AG09309 (cell line): ENCODE measurements at places on chromosomes 2 and 18.

GRCh38 chr2:235011929-235012631, 60.3 kb downstream of the SH3BP4 start:
- DNase-seq, result no peak

DNA sequence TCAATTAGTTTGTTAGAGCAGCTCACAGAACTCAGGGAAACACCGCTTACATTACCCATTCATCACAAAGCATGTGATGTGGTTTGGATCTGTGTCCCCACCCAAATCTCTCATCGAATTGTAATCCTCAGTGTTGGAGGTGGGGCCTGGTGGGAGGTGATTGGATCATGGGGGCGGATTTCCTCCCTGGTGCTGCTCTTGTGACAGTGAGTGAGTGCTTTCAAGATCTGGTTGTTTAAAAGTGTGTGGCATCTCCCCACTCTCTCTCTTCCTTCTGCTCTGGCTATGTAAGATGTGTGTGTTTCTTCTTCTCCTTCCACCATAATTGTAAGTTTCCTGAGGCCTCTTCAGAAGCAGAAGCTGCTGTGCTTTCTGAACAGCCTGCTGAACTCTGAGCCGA, 63.5 kb upstream of the AGPS start:
- no peak for DNase-seq

DNA sequence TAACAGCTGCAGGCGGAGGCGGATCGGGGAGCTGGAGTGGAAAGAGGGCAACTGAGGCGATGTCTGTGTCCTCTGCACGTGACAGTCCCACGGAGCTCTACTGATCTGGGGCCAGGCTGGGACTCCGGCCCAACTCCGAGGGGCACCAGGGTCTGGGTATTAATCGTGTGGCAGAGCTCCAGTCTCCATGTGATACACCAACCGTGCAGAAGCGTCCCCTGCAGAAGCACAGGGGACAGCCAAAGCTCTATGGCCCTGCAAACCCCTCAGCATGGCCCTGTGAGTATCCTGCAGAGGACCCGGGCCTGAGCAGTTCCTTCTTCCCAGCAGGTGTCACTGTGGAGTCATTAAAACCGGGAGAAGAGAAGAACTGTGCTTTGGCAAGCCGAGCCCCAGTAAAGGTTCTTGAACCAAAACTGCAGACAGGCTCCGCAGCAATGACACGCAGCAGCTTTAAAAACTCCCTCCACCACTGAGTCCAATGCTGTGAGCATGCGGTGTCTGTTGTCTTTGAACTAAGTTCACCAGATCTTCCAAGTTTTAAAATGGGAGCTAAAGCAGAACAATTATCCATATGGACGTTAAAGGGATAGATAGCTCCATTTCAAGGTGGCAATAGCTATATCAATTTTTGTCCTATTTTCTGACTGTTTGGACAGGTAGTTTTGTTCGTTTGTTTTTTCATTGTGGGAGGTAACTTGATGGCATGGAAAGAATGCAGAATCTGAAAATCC, 79.4 kb downstream of the TMEM182 start:
- DNase-seq, result no peak

DNA sequence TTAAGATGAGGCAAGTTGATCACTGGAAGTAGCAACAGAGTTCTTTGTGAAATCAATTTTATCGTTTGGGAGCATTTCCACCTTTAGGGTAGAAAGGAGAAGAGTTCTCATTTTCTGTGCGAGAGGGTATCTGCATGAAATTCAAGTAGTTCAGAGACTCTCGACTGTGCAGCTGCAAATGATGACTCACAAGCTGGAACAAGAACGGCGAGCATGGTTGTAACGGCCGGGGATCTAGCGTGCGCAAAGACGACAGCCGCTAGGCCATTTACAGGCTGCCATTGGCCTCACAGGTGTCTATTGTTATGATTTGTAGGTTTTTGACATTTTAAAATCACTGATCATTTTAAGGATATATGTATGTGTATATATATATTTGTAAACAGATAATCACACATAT, 5.2 kb downstream of the KLHL29 start:
- no peak for DNase-seq

- no peak for DNase-seq
Measured at GRCh38 chr18:79571211-79572092, 108.2 kb upstream of the CTDP1 start.

DNA sequence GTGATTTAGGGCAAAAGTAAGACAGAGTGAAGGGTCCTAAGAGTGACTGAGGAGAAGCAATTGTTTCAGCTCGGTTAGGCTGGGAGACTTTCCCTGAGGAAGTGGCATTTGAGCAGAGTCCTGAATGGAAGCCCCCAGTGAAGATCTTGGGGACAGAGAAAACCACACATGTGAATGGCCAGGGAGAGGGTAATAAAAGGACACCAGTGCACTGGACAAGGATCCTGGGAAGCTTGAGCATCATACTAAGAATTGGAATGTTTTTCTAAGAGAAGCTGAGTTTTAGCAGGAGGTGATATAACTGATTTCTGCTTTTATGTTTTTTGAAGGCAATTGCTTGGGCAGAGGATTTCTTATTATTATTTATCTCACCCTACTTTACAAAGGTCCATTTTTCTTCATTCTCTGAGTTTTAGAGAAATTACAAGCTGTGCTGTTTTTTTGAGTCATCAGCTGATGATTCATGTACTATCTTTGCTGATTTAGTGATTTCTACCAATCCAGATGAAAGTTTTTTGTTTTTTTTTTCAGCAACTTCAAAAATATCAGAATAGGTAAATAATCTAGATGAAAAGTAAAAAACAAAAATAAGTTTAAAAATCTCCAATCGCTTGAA, 43.5 kb downstream of the MFSD6 start:
- DNase-seq, result no peak

- DNase-seq, result no peak
Measured at GRCh38 chr2:101872480-101872879, 119.3 kb upstream of the IL1R2 start.

DNA sequence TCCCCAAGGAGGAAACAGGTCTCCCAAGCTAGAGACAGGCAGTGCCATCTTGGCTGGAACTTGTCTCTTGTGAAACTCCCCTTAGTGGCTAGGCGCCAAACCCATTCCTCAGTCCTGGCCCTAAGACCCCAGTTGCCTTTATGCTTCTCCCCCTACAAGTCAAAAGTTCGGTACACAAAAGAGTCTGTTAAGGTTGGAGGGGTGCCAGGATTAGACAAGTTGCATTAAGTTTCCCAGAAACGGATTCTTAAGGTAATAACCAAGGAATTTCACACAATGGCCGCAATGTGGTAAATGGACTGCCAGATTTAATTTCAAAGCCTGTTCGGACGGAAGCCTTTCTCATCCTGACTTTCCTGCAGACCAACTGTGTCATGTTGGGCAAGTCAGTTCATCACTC, 80.7 kb downstream of the CCBE1 start:
- no peak for DNase-seq

- DNase-seq, result no peak
Measured at GRCh38 chr18:78980279-78980771, 707 bp downstream of the SALL3 start.

DNA sequence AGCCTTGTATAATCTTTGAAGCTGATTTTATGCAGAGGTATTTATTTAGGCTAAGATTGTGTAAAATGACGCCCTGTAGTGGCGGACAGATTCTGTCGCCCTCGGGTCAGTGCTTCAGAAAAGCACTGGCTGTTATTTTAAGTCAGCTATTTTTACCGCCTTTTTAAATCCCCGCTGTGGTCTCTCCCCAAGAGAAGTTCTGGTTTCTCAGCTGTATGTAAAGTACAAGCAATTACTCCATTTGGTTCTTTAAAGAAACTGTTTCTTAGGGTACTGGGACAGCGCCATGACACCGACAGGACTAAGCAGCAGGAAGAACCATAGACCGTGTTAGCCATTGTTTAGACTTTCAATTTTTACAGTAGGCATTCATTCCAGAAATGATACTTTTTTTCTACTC, 65.0 kb downstream of the UGGT1 start:
- no peak for DNase-seq

DNA sequence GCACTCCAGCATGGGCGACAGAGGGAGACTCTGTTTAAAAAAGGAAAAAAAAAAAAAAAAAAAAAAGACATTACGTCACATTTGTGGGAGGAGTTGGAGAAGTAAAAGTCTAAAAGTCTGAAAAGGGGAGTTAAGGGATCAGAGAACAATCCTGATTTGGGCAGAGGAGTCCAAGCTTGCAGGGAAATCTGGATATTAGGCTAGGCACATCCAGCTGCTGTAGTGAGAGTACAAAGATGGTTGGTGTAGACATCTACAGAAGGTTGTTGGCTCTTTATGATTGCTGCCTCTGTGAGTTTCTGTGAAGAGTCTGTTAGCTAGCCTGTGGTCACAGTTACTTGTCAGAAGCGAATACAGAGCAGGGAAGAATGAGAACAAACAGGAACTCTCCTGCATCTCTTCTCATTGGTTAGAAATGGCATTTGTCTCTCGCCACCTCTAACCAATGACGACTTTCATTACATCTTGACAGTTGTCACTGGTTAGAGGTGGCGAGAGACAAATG, 3.3 kb upstream of the OSBPL6 start:
- DNase-seq, result no peak

- DNase-seq, result no peak
Measured at GRCh38 chr18:7941533-7941932, 374.4 kb downstream of the PTPRM start.

GRCh38 chr2:191049728-191050639, 36.0 kb upstream of the STAT1 start:
- peak; percentile 83 for DNase-seq

DNA sequence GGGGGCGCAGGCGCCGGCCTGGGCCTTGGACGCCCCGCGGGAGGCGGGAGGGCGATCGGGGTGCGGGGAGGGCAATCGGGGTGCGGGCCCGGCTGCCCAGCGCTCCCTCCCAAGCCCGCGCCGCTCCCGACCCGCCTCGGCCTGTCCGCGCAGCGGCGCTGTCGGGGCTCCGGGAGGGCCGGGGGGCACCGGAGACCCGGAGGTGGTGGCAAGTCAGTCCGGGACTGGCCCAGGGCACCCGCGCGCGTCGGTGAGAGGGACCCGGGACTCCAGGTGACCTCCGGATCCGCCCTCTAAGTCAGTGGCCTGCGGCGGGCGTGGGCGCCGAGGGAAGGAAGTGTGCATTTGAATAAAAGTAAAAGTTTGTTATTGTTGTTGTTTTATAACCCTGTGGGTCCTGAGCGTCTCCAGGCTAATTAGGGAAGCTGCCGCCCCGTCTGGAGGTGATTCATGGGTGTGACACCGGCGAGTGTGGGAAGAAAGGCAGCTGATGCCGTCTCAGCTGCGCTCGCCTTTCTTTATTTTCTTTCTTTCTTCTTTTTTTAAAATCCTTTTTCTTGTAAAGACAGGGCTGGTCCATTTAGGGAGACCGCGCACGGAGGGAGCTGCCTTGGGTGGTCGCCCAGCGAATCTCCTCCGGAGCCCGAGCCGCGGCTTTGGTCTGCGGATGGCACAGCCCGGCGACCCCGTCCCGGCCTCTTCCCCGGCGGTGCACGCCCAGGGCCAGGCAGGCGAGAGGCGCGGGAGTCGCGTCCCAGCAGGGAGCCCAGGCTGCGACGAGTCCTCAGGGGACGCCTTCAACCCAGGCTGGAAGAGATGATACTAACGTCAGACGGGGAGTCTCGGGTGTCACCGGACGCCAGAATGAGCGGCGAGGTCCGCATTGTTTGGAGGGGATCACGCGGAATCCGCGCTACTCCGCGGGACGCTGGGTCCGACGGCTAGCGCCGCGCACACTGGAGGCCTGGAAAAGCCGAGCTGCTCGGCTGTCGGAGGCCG, 627 bp upstream of the CRACDL start:
- no peak for DNase-seq

GRCh38 chr2:240139011-240139441, 1.4 kb downstream of the OTOS start:
- DNase-seq, result no peak

GRCh38 chr2:165277295-165277694, 38.1 kb downstream of the SCN2A start:
- no peak for DNase-seq

GRCh38 chr2:206955253-206955652, 15.9 kb downstream of the CPO start:
- no peak for DNase-seq

- no peak for DNase-seq
Measured at GRCh38 chr2:161379740-161380139, 36.4 kb upstream of the TBR1 start.

- no peak for DNase-seq
Measured at GRCh38 chr2:198479065-198479464, 674.7 kb downstream of the PLCL1 start.

GRCh38 chr2:28055325-28055970, 164.9 kb downstream of the BABAM2 start:
- DNase-seq, result no peak

DNA sequence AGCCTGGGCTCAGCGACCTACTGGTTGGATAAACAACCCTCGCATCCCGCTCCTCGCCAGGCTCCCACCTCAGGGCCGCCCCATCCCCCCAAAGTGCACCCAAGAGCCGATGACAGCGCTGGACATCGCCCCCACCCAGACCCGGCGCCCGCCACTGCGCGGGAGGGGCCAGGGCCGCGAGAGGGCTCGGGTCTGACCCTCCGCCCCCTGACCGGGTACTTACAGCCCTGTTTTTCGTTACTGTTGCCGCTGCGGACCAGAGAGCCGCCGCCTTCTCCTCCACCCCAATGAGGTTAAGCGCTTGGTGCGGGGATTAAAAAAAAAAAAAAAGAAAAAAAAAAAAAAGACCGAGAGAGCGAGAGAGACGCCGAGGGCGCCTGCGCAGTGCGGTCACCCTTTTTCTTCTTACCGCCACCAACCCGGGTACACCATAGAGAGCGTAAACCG, at the start of gene CLASP1:
TSS of gene CLASP1 (minus strand) at position 314 of the 447 bp plus-strand sequence. CDS start 43,567 bp downstream, outside the sequence.
- DNase-seq, result no peak

DNA sequence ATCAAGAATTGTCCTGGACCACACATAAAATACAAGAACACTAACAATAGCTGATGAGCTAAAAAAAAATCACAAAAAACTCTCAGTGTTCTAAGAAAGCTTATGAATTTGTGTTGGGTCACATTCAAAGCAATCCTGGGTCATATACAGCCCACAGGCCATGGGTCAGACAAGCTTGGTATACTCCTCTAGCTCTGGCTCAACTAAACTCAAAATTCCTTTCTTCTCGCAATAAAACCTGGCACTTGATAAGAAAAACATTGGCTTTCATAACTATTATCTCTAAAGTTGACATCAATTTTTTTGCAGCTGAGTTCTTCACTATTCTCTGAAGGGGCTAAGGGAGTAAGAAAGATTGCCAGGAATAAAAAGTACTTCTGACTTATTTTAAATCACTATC, 38.3 kb downstream of the FBXO48 start:
- DNase-seq, result no peak

DNA sequence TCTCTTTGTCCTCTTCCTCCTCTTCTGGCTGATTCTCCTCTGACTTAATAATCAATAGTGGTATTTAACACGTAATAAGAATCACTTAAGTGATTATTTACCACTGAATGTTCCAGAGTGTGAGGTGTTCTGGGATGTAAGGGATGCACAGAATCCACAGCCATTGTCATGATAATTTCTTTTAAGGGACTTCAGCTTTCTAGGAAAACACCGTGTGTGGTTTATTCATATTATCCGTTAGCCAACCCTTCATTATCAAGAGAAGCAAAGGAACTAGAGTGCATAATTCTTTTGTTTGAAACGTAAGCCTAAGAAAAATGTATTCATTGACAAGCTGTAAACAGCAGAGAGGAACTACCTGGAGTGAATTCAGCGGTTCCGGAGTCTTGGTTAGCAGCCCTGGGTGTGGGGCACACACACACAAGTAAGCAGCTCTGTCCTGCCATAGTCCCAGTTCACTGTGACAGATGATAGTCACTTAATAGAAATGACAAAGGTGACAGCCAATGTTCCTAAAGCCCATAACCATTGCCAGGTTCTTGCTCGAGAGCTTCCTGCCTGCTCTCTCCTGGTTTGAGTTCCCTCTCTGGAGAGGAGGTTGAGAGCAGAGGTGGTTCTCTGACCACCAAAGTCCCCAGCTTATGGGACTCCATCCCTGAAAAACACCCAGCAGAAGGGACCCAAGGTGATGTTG, 101.9 kb downstream of the ACOXL start:
- no peak for DNase-seq
